ENCODE measurements at places on chromosomes 3 and 15.

- DNase-seq: no peak
These were observed 601.0 kb downstream of the TUSC7 start for GRCh38 chr3:117310536-117310935.

- no peak for DNase-seq
These were observed 31.7 kb downstream of the SLC4A7 start for GRCh38 chr3:27452368-27453090.

DNA sequence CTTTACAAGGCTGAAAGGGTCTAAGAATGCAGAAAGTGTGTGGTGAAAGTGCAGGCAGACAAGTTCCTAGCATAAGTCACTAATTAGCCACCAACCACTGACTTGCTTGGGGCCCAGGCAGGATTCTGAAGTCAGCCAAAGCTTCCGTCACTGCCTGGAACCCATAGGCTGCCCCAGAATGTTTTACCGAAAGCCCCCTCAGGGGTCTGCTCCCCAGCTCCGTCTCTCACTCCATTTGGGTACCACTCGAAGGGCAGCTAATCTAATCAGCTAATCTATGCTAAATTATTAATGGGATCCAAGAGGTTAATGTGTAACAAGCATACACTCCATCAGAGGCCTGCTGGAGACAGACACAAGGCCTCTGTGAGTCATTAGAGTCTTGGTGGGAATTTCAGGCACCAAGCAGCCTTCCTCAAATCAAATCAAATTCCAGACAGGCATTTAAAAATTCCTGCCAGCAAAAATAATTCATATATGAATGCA is 13.2 kb downstream of the ADAMTS9 start:
- no peak for DNase-seq

GRCh38 chr3:188707381-188708288 is 464.1 kb upstream of the TPRG1 start:
- DNase-seq: no peak

DNA sequence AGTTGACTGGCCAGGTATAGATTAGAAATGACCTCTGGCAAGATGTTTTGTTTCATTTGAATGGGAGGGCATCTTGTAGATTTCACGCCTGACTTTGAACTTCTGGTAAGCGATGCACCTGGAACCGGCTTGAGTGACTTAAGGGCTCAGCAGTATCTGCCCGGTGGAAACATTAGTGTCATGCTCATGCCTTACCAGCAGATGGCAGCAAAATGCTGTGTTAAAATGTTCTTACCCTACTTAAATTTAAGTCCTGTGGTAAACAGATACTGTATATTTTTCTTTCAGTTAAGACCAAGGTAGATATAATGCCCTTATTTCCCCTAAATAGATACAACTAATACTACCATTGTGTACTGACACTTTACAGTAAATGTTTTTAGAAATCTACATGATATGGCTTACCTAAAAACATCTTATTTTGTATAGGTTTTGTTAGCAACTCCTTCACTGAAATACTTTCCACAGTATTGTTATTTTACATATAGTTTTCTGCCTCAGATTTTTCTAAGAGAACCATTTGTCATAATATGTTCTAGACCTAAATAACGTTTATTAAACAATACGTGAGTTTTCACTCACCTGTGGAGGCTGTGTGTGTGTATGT is 25.5 kb downstream of the ASB7 start:
- DNase-seq: peak; percentile 76
